ENCODE measurements at places on chromosomes 13 and 19. TPM values are rescaled to one million over a fixed set of nuclear protein-coding genes. Genes with fewer than 3 reads are reported as not detected.

DNA sequence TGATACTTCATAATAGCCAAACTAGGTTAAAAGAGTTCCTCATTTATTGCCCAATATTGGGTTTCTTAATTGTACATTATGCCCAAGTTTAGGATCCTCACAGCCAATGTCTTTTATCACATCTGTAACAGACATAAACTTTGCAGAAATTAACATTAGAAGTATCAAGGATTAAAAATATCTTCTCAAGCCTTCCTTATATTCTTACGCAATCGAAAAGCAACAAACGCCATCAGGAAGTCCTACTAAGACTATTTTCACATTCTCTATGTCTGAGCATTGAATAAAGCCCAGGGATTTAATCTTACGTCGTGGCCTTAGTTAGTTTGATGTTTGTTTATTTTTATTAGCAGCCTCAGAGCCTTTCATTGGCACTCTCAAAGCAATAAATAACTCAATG is 1660.4 kb upstream of the MIR17HG start:
- no peaks in the 10 kb centered on the region for H3K4me1 ChIP-seq
- no peak for DNase-seq
- H3K27me3 ChIP-seq: no peaks in the 10 kb centered on the region
- no peak overlapping the region for H3K4me3 ChIP-seq
- no peaks in the 10 kb centered on the region for H3K36me3 ChIP-seq

GRCh38 chr19:4518345-4519171 is at the start of gene PLIN4:
PLIN4 (minus strand) TSS chr19:4518486; CDS start chr19:4518272, 214 bp downstream.
- DNase-seq: no peak
- H3K27me3 ChIP-seq: no peaks in the 10 kb centered on the region
- H3K36me3 ChIP-seq: no peaks in the 10 kb centered on the region
- no peak within 1 kb of the TSS for H3K4me3 ChIP-seq
- no peak within 1 kb of the TSS for H3K27ac ChIP-seq
- H3K4me1 ChIP-seq: no peaks in the 10 kb centered on the region

- H3K4me1 ChIP-seq: no peaks in the 10 kb centered on the region
- H3K27me3 ChIP-seq: no peaks in the 10 kb centered on the region
- peaks cover 9% of the 10 kb centered on the region for H3K36me3 ChIP-seq
- H3K27ac ChIP-seq: no peak overlapping the region
Measured at GRCh38 chr13:97376981-97377380, 57.0 kb upstream of the RAP2A start.

DNA sequence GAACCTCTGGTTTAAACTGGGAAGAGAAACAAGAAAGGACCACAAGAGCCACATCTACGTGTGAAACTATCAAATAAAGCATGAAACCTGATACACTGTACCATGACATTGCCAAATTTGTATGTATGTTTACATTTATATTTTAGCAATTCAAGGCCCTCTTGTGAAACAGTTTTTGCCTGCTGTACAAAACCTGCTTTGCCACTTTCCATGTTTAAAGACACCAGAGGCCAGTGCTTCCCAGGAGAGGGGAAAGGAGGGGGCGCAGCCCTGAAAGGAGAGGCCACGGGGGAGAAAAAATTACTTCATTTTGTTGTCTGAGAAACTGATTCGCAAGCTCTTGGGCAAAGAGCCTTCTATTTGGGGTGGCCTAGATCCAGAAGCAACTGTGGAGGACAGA is 124.8 kb downstream of the DCLK1 start:
- no peak overlapping the region for H3K4me3 ChIP-seq
- no peaks in the 10 kb centered on the region for H3K4me1 ChIP-seq
- no peak overlapping the region for H3K27ac ChIP-seq

- no peaks in the 10 kb centered on the region for H3K4me1 ChIP-seq
- H3K27ac ChIP-seq: no peak overlapping the region
- H3K4me3 ChIP-seq: no peak overlapping the region
- H3K27me3 ChIP-seq: no peaks in the 10 kb centered on the region
- peak; percentile 48 for DNase-seq
Measured at GRCh38 chr13:34155931-34156607, 338.1 kb downstream of the RFC3 start.

- H3K36me3 ChIP-seq: no peaks in the 10 kb centered on the region
- no peaks in the 10 kb centered on the region for H3K4me1 ChIP-seq
- H3K27me3 ChIP-seq: no peaks in the 10 kb centered on the region
- no peak for DNase-seq
- H3K27ac ChIP-seq: no peak overlapping the region
Measured at GRCh38 chr19:29239213-29239776, 26.3 kb upstream of the UQCRFS1 start.

DNA sequence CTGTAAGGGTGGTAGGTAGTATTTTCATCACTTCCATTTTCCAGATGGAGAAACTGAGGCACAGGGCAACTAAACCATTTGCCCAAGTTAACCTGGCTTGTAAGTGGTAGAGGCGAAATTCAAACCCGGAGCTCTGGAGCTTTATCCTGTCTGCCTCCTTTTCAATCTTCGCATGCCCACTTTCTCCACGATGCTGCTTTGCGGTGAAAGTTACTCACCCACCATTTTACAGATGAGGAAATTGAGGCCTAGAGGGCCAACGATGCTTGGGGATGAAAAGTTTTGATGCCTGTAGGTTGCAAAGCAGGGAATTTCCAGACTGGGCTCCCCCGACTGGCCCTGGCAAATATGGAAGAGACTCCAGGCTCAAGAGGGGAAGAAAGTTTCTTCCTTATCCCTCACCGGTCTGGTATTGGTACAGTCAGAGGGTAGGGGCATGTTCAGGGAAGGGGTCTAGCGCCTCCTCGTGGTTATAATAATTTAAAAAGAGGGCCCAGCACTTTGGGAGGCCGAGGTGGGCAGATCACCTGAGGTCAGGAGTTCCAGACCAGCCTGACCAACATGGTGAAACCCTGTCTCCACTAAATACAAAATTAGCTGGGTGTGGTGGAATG is 1.9 kb upstream of the SH2D3A start:
- H3K4me3 ChIP-seq: no peak overlapping the region
- no peak overlapping the region for H3K27ac ChIP-seq
- no peaks in the 10 kb centered on the region for H3K36me3 ChIP-seq
- DNase-seq: peak; percentile 28

GRCh38 chr13:95216182-95216581 is 85.1 kb downstream of the ABCC4 start:
- H3K4me3 ChIP-seq: no peak overlapping the region
- no peak overlapping the region for H3K27ac ChIP-seq
- H3K4me1 ChIP-seq: no peaks in the 10 kb centered on the region
- H3K27me3 ChIP-seq: no peaks in the 10 kb centered on the region
- H3K36me3 ChIP-seq: no peaks in the 10 kb centered on the region

GRCh38 chr13:93776936-93777335 is 550.3 kb downstream of the GPC6 start:
- no peaks in the 10 kb centered on the region for H3K36me3 ChIP-seq
- no peaks in the 10 kb centered on the region for H3K27me3 ChIP-seq
- no peak overlapping the region for H3K27ac ChIP-seq
- no peak overlapping the region for H3K4me3 ChIP-seq
- no peaks in the 10 kb centered on the region for H3K4me1 ChIP-seq
- DNase-seq: peak; percentile 66

DNA sequence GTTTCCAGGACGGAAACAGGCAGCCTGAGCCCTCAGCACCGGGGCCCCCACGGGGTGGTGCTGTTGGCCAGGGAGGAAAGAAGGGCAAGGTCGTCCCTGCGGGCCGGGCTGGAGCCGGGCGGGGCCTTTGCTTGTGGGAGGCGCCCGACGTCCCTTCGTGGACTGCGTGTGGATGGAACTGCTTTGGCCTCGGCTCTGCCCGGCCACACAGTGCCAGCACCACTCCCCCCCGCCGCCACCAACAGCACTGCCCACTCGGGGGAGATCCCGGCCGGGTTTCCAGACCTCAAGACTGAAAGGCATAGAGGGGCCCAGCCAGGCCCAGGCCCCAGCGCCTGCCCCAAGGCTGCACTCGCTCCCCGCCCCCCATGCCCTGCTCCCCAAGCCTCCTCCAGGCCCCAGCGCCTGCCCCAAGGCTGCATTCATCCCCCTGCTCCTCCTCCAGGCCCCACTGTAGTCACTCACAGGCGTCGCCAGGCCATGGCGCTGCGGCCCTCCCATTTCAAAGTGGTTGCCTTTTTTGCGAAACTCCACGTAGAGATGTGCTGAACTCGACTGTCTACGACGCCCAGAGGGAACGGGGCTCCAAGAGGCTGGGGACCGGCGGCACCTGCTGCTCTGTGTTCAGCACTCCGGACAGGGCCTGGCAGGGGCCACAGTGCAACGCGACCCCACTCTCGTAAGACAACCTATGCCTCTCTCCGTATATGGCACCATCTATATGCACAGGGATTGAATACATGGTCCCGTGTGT is 22.5 kb downstream of the C13orf46 start:
- no peak overlapping the region for H3K27ac ChIP-seq
- DNase-seq: peak; percentile 89
- H3K27me3 ChIP-seq: no peaks in the 10 kb centered on the region
- no peak overlapping the region for H3K4me3 ChIP-seq
- H3K36me3 ChIP-seq: no peaks in the 10 kb centered on the region

Gene F7
- total RNA-seq: 0.83 TPM

Gene CGB7
- 8.3 TPM for total RNA-seq

Gene ZNF729
- not detected for total RNA-seq

Gene S1PR4
- not detected for total RNA-seq

Gene NALCN
- not detected for total RNA-seq

Gene APOC4
- total RNA-seq: not detected

All from cardiac muscle cell (in vitro differentiated cells and primary cell).